ENCODE measurements at places on chromosomes 2 and 18.
A peak's percentile ranks its signal among the peaks of the same experiment; 100 is the strongest.

- no peaks in the 10 kb centered on the region for H3K36me3 ChIP-seq
- no peak overlapping the region for H3K4me3 ChIP-seq
- no peaks in the 10 kb centered on the region for H3K4me1 ChIP-seq
These were observed 219.9 kb downstream of the PIK3C3 start for GRCh38 chr18:42174909-42175308.

DNA sequence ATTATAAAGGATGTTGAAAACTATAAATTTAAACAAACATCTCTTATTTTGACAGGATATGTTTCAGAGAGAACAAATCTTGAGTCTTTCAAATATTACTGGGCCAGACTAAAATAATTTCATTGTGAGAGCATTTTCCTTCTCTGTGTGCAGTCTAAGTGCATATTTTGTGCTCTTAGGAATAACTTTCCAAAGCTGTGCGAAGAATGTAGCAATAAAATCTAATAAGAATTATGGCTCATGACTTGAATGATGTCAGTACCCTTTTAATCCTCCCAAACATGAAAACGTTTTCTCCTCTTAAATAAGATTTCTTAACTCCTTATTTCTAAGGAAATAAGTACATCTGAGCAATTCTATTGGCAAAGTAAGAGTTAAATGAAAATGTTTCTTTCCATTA is 76.2 kb upstream of the EFEMP1 start:
- no peak overlapping the region for H3K4me3 ChIP-seq
- no peak for DNase-seq

GRCh38 chr2:30625276-30625675 is 178.2 kb downstream of the LCLAT1 start:
- no peaks in the 10 kb centered on the region for H3K36me3 ChIP-seq
- no peak for DNase-seq
- H3K27ac ChIP-seq = peak overlapping the region; percentile 85
- H3K27me3 ChIP-seq = no peaks in the 10 kb centered on the region
- no peaks in the 10 kb centered on the region for H3K4me1 ChIP-seq

GRCh38 chr18:45580127-45580526 is 35.1 kb upstream of the SLC14A2 start:
- no peak for DNase-seq
- no peak overlapping the region for H3K4me3 ChIP-seq
- H3K36me3 ChIP-seq = no peaks in the 10 kb centered on the region
- no peak overlapping the region for H3K27ac ChIP-seq
- H3K27me3 ChIP-seq = no peaks in the 10 kb centered on the region
